ENCODE measurements at places on chromosomes 2 and 18. TPM values are rescaled to one million over a fixed set of nuclear protein-coding genes. Genes with fewer than 3 reads are reported as not detected.

DNA sequence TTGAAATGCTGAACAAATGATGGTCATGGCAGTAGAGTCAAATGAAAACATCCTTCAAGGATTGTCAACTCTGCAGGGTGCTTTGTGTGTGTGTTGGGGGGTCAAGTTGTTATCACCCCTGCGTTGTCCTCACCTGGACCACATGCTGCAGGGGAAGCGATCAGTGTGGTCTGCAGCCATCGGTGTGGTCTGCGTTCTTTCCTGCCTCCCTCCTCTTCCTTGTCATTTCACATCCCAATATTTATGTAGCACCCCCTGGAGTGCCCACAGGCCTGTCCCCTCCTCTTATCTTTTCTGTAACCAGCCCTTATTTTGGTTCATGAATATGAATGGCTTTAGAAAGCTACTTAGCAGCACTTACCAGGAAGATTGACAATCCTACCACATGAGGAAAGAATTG lies 38.9 kb downstream of the UGP2 start:
- DNase-seq = no peak

The PARD6G gene
- total RNA-seq = 11.2 TPM

GRCh38 chr18:78813936-78814710 lies 165.5 kb upstream of the SALL3 start:
- no peak for DNase-seq

DNA sequence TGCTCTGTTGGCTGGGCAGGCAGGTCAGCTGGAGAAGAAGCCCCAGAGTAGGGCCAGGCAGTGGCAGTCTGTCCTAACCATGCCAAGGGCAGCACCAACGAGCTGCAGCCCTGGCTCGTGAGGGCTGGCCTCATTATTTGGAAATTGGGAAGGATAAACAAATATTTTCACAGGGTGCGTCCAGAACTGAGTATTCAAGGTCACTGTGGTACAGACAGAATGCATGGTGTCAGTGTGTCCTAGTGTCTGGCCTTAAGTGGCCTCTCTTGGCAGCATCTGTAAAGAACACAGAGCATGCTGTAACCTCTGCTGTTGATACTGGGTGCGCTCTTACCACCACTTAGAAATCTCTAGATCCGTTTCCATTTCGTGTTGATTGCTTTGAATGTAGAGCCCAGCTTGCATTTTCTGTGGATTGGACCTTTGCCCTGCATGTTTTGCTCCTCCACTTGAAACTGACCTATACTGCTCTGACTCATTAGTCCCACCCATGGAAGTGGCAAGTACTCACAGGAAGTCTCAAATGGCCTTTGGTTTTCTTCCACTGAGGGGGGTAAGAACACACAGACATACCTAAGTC lies 88.2 kb downstream of the GREB1L start:
- no peak for DNase-seq

DNA sequence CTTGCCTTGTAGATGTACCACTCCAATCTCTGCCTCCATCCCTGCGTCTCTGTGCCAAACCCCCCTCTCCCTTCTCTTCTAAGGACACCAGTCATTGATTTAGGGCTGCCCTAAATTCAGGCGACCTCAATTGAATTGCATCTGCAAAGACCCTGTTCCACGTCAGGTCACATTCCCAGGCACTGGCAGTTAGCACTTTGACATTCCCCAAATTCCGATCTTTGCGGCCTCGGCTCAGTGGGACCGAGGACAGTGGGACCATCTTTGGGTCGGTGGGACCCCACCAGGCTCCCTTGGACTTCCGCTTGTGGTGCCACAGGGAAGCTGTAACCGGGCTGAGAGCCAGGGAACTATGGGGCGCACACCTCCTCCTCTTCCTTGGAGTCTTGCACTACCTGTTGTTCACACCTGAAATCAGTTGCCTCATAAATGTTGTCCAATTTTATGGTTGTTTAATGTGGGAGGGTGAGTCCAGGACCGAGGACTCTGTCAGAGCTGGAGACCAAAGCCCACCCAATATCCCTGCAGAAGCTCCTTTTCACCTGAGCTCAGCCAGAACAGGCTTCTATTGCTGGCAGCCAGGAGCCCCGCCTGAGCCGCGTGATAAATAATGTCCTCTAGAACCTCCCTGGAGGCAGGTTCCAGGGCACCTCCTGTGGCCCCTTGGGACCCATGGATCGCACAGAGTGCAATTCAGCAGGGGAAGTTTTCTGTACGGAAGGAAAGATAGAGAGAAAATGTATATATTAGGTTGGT lies 271.6 kb downstream of the EIPR1 start:
- DNase-seq = no peak

The DPP10 gene
- total RNA-seq = not detected

GRCh38 chr2:30686000-30686399 lies 121.2 kb downstream of the CAPN13 start:
- no peak for DNase-seq

The ANKRD53 gene
- not detected for total RNA-seq

The PIEZO2 gene
- total RNA-seq = 4.1 TPM

DNA sequence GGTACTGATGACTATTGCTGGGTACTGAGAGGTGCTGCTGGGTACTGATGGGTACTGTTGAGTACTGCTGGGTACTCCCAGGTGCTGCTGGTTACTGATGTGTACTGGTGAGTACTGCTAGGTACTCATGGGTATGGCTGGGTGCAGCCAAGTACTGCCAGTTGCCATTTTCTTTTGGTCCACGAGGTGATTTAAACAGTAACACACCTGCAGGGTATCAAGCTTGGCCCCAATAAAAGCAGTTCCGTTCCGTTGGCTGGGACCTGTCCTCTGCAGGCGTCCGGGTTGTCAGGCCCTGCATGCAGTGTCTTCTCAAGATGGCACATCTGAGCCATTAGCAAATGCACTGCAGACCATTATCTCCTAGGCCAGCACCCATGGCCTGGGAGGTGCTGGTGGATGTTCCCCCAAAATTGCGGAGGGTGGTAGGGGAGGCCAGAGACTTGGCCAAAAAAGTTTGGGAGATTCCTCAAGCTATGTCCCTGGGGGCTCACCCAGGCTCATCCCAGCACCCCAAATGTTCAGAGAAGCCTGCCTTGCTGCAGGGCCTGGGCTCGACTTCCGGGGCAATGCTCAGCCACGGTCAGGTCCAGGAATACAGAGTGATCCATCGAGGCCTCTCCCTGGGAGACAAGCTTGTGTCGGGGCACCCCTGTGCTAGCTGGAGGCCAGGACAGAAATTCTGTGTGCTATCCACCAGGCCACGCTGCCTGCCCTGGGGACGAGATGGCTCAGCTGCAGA lies 165.2 kb downstream of the TWIST2 start:
- no peak for DNase-seq

DNA sequence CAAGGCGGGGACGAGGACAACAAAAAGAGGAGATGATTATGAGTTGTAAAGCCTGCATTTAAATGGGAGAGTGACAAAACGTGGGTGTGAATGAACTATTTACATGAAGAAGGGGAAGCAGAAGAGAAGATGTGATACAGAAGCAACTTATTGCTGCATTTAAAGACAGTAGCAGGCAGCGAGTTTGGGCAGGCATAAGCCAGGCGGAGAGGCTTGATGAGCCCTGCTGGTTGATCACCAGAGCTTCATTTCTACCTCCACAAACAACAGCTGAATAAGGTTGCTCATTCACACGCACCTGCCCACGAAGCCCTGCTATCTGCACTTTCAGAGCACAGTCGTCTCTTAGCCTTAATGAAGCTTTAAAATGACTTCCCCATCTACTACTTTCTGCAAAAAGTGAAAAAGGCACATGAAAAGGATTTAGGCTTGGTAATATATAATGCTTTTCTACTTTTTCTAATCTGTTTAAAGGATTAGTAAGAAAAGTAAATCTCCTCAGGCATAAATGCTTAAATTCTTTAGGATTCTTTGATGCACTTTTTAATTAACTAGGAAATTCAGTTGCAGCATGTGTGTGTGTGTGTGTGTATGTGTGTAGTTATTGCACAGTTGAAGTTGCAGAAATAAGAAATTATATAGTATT lies 3.1 kb downstream of the SLC38A11 start:
- no peak for DNase-seq

The SNORC gene
- not detected for total RNA-seq

The TP53I3 gene
- total RNA-seq = 55.4 TPM

DNA sequence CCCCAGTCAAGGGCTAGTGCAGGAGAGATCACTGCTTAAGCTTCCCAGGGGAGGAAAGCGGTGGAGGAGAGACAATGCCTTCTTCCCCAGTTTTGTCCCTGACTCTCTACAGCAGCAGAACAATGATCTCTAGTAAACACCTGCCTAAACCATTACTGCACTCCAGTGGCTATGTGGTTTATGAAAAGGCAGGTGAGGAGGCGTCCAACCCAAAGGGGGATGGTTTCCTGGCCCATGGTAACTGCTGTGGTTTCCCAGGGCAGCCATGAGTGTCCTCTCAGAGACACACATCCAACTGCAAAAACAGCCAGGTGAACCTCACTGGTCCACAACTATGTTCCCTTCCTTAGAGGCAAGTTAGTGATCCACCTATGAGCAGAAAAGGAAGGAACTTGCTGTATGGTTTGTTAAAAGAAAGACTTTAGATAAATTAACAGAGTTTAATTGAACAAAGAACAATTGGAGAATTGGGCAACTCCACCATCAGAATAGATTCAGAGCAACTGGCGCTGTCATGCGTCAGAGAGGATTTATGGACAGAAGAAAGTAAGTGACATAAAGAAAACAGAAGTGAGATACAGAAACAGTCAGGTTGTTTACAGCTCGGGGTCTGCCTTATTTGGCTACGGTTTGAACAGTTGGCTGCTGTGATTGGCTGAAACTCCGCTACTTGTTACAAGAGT lies 4.8 kb upstream of the TTC39C start:
- DNase-seq = no peak

DNA sequence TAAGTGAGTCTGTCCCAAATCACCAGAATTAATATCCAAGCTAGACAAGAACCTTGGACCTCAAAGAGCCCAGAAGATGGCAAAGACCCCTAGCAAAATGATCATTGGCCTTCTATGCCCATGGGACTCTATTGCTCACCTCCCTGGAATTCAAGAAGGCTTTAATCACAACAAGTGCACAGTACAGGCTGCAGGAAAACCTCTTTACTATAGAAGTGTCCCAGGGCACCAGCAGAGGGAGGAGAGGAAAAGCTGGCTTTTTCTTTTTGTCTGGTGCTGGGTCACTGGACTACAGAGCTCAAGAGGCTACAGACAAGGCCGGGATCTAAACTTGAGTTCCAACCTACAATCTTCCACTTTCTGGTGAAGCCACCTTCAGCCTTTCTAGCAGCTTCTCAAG lies 88.3 kb upstream of the PPP1CB start:
- DNase-seq = no peak

GRCh38 chr2:118492335-118492734 lies 355.1 kb downstream of the EN1 start:
- no peak for DNase-seq

GRCh38 chr2:30396436-30397232 lies 50.4 kb upstream of the LCLAT1 start:
- DNase-seq = no peak

The IL37 gene
- total RNA-seq = not detected

DNA sequence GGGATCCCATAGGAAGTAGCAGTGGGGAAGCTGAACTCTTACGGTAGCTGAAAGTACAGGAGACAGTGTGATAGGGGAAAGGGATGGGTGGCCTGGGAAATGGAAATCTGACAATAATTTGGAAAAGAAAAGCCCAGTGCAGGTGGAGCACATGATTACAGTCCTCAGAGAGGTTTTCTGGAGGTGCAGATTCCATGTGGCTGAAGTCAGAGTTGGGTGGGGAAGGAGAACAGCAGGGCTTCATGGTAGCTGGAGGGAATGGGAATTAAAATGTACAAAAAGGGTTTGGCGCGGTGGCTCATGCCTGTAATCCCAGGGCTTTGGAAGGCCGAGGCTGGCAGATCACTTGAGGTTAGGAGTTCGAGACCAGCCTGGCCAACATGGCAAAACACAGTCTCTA lies 12.2 kb downstream of the HRH4 start:
- no peak for DNase-seq

The TWSG1 gene
- 47.6 TPM for total RNA-seq

The REG3G gene
- not detected for total RNA-seq

DNA sequence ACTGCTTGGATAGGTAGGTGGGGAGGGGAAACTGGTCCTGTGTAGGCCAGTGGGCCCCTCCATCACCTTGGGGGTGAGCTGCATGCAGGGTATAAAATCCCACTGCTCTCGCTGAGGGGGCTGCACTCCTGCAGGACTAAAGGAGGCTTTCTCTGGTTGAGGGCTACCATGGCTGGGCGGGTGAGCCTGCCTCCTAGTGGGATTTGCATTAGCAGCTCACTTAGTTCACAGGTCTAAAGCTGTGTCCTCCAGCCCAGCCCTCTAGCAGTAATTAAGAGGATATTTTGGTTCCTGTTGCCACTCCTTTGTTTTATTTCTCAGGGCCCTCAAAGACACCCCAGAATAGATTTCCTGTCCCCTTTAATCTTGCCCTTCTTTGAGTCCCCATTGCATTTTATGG lies 24.6 kb downstream of the TMEM127 start:
- no peak for DNase-seq

GRCh38 chr2:143758629-143759330 lies 629.6 kb downstream of the ARHGAP15 start:
- DNase-seq = no peak

- DNase-seq = no peak
Measured at GRCh38 chr2:127621981-127622431, 23.9 kb upstream of the GPR17 start.

The ANKRD30B gene
- total RNA-seq = not detected

GRCh38 chr2:226641008-226641407 lies 158.6 kb downstream of the IRS1 start:
- DNase-seq = no peak

The NDC80 gene
- 1.3 TPM for total RNA-seq

The GALR1 gene
- not detected for total RNA-seq

DNA sequence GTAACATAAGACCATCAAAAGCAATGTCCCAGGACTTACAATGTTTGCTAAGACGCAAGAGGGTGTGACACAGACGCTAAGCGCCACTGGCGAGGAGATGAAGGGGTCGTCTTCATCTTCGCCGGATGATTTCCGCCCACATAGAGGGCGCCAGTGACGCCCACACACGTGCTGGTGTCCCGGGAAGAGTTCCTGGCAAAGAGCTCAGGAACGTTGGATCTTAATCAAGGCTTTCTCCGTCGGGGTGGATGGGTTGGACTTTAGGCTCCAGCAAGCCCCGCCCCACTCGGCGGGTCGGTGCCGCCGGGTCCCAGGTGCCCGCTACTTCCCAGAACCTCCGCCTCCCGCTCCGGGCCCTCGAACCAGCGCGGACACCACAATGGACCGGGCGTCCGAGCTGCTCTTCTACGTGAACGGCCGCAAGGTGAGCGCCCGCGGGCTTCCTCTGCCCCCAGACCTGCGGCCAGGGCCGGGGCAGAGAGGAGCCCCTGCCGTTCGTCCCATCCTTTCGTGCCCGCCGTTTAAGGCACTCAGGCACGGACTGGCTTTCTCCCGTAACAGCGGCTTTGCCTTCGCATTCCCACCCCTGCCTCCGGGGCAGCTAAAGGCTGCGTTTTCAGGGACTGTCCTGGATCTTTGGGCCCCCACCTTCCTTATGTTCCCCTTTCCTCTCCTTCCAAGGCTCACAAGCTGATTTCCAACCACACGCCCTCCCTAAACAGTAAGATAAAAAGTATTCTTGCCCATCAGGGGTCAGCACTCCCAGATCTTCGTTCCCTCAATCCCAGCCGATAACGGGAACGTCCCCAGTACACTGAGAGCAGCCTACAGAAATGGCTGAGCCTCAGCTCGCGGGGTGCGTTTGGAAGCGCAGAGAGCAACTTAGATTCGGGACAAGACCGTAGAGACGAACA lies at the start of gene AOX1:
TSS of gene AOX1 (plus strand) at position 285 of the 914 bp plus-strand sequence. CDS start at position 380, 95 bp downstream.
- DNase-seq = peak; percentile 71

Measured in uterus (tissue), 4 donors.